Immature natural killer cell (primary cell): ENCODE measurements at places on chromosomes 5 and 9. TPM values are rescaled to one million over a fixed set of nuclear protein-coding genes. Genes with fewer than 3 reads are reported as not detected.

The NR6A1 gene
- polyA plus RNA-seq, result not detected

The CARD9 gene
- 0.56 TPM for polyA plus RNA-seq

The SPAG8 gene
- not detected for polyA plus RNA-seq

- H3K27me3 ChIP-seq, result no peaks in the 10 kb centered on the region
- H3K27ac ChIP-seq, result no peak overlapping the region
- H3K36me3 ChIP-seq, result peaks cover 55% of the 10 kb centered on the region
- H3K4me1 ChIP-seq, result peaks cover 6% of the 10 kb centered on the region
- no peak overlapping the region for H3K4me3 ChIP-seq
- DNase-seq, result no peak
These were observed 13.1 kb downstream of the TLN1 start for GRCh38 chr9:35718721-35719511.

GRCh38 chr9:20290257-20290656 is 332.0 kb downstream of the MLLT3 start:
- H3K27ac ChIP-seq, result no peak overlapping the region
- H3K27me3 ChIP-seq, result no peaks in the 10 kb centered on the region
- peaks cover 5% of the 10 kb centered on the region for H3K4me1 ChIP-seq
- H3K4me3 ChIP-seq, result no peak overlapping the region
